GM12865 (cell line): ENCODE measurements at places on chromosomes 11 and 22.

GRCh38 chr22:37640591-37641560 lies 1.4 kb downstream of the SH3BP1 start:
- no peak for DNase-seq

GRCh38 chr22:42376711-42377554 lies 55.3 kb downstream of the NFAM1 start:
- DNase-seq, result peak; percentile 13

DNA sequence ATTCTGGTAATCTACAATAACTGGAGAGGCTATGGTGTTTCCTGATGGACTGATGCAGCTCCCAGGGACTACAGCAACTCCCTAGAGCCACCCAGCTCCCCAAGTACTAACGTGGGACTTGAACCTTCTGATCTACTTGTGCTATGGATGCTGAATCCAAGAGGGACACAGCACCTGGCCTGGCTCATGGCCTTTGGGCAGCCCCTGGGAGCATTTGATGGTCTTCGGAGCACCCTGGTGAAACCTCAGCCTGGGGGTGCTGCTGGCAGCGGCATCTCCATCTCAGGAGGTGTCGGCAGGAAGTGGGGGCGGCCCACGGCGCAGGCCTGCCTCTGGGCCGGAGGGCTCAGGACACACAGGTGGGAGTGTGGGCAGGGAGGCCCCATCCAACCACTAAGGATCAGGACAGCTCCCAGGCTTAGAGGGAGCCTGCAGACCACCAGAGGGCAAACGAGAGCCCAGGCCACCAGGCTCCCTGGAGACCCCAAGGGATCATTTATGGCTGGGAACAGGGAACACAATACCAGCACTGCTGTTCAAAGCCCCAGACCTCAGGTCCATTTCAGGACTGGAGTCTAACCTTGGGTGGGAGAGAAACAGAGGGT lies 8.7 kb downstream of the EHD1 start:
- peak; percentile 44 for DNase-seq

DNA sequence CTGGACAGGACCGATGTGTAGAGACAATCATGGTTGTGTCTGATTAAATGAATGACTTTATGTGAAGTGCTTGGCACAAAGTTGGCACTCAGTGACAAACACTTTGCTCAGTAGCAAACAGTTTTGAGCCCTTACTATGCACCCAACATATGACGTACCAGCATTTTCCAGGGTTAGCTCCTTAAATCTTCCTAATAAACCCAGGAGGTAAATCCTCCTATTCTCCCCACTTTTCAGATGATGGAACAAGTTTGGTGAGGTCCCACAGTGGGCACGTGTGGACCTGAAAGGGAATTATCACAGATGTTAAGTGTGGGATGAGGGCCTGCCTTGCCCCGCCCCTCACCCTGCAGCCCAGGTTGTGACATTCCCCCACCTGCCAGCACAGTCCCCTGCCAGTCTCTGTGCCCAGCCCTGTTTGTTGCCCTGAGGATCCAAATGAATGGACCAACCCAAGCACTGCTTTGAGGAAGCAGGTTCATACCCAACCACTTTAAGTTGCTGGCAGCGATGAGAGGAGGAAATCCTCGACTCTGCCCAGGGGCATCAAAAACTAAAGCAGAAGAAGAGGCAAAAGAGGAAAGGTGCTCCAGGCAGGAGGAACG lies 6.6 kb upstream of the CARD10 start:
- no peak for DNase-seq

DNA sequence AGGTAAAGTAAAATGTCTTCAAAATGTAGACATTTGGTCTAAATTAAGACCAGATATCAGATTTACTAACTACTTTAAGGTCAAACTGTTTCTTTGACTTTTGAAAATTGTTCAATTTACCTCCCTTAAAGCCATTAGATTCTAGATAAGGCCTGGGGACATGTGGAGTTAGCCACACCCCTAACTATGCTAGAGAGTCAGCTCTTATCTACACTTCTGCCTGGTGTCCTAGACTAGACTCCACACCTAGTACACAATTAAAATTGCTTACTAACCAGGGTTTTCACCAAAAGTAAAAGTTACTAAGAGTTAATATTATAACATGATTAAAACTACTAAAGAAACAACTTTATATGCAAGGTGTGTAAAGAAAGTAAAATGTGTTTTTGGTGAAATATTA lies 43.6 kb upstream of the DBX1 start:
- DNase-seq, result no peak

DNA sequence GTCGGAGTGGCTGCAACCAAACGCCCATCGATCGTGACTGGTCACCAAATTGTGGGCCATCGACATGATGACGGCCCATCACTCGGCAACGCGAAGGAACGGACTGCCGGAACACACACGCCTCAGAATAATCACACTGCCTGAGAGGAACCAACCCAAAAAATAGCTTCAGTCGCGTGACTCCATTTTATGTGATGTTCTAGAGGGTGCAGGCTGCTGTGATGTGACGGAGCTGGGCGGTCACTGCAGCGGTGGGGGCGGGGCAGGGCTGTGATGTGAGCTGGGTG lies 174.6 kb downstream of the CTTN start:
- DNase-seq, result no peak

DNA sequence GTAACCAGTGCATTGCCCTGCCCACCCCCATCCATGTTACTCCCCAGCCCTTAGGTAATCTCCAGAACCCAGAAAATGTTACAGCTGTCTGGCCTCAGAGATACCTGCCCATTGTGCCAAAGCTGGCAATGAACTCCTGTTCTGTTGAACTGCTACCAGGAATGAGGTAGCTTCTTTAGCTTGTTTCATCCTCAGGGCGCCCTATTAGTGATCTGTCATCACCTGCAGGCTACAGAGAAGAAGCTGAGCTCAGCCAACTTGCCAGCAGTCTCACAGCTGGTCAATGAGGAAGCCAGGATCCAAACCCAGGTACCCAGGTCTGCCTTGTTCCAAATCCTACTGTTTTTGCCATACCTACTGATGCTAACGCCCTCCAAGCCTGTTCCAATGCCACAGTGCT lies 88.7 kb downstream of the GALNT18 start:
- DNase-seq, result no peak

DNA sequence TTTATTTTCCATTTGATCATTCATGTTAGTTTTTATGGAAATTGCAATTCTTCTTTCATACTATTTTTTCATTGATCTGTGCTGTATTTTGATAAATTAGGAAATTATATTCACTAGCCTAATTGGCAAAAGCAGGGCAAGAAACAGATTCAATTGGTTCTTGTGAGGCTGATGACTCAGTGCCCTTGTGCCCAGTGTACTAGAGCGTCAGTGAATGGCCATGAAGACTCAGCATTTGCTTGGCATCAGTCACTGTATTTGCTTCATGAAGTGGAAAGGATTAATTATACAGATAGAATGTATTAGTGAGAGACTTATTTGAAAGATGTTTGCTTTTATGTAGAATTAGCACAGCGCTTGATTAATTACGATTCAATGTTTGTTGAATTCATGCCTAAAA lies 31.8 kb downstream of the MRGPRX1 start:
- no peak for DNase-seq

- peak; percentile 95 for DNase-seq
These were observed 6.4 kb downstream of the FADS2 start for GRCh38 chr11:61834278-61835048.

- no peak for DNase-seq
These were observed 797 bp downstream of the STARD10 start for GRCh38 chr11:72793076-72793424.

GRCh38 chr11:47272706-47273105 lies 2.8 kb downstream of the MADD start:
- DNase-seq, result peak; percentile 14

DNA sequence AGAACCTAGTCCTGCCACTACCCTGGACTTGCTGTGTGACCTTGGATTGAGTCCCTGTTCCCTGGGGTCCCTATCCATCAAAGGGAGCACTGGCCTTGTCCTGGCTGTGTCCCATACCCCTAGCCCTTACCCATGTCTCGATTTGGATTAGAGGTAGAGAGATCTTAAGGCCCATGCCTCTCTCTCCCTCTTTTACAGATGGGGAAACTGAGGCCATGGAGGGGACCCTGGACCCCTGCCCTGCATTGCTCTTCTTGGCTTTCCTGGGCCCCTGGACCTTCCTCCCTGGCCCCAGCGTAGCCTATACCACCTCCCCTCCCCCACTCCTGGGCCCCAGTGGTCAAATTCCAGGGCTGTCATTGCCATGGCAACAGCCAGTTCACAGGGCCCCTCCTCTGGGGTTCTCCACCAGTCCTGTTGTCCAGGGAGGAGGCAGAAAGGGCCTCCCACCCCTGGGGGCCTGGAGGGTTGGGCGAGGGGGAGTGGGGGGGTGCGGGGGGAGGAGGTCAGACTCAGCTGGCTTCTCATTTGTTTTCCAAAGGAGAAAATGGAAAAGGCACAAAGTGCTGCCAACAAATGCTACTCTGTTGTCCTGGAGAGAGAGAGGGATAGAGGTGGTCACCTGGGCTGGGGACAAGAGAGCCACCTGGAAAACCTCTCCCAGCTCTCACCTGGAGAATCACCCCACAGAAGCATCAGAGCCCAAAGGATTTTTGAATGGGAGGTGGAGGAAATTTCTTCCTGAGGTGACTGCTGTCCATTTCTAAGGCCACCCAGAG lies 23.3 kb downstream of the ARHGEF17 start:
- no peak for DNase-seq

DNA sequence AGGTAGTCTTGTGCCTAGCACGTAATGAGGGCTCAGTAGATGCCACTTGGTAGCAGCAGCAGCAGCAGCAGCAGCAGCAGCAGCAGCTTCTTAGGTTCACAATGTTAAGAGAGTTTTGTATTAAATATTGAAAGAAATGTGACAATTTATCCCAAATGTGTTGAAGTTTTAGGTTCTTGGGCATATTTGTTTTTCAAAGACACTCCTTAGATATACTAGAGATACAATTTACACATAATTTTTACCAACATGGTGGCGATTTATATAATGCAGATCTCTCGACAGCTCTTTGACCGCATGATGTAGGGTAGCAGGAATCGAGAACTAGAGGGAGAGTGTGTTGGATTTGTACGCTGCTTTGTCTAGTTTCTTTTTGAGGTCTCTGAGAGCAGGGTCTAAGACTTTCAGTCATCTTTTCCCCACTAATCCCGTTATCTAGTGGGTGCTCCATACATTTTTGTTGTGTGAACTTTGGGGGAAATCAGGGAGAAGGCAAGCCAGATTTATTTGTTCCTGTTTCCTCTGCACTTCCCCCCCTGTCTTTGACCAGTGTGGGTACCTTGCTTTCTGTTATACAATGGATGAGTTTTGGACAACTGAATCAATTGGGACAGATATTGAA lies 1.4 kb downstream of the FDX1 start:
- DNase-seq, result peak; percentile 38

GRCh38 chr22:38455530-38456271 lies 702 bp upstream of the KCNJ4 start:
- peak; percentile 41 for DNase-seq

- no peak for DNase-seq
These were observed 27.3 kb upstream of the ASPHD2 start for GRCh38 chr22:26401726-26402125.

DNA sequence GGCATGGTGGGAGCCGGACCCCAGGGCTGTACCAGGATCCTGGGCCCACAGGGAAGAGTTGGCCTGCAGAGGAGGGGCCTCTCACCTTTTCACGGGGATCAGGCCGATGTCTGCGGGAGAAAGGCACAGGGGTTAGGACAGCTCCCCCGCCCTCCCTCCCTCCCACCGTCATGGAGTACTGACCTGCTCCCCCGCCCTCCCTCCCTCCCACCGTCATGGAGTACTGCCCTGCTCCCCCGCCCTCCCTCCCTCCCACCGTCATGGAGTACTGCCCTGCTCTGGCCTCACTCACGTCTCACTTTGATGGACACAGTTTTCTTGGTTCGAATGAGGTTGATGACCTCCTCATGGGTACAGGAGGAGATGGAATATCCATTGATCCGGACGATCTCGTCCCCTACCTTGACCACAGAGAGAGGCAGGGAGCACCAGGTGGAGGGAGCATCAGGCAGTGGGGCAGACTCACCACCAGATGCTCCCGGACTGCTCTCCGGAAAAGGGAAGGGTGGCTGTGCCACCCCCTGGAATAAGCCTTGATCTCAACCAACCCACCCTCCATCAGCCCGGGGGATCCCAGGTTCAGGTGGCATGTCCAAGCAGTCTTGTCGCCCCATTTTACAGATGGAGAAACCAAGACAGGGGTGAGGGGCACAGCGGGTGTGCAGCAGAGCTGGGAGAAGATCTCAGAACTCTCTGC lies 17.1 kb downstream of the USH1C start:
- DNase-seq, result no peak

DNA sequence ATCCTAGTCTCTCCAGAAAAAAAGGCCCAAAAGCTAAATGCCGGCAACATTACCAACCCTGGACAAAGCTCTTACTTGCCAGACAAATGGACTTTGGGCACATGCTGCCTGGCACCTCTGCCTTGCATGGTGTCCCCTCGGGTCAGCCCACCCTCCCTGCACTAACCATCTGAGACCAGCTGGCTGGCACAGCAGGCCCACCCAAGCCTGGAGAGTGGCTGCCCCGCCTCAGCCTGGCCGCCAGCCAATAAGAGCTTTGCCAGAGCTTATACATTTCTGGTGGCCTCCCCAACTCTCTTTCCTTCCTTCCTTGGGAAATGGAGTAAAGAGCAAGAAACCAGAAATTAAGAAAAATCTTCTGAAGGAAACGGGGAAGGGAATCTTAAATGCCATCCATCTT lies 24.5 kb downstream of the MCHR1 start:
- DNase-seq, result no peak

GRCh38 chr11:131418189-131418588 lies 47.8 kb downstream of the NTM start:
- DNase-seq, result no peak

DNA sequence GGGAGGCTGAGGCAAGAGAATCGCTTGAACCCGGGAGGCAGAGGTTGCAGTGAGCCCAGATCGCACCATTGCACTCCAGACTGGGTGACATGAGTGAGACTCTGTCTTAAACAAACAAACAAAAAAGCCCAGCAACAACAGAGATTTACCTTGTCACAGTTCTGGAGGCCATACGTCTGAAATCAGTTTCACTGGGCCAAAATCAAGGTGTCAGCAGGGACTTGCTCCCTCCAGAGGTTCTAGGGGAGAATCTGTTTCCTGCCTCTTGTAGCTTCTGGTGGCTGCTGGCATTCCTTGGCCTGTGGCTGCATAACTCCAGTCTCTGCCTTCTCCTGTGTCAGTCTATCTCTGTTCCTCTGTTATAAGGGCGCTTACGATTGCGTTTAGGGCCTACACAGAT lies 1.5 kb downstream of the DDX10 start:
- DNase-seq, result peak; percentile 30

GRCh38 chr11:120329556-120329955 lies 4.5 kb downstream of the TLCD5 start:
- DNase-seq, result no peak

DNA sequence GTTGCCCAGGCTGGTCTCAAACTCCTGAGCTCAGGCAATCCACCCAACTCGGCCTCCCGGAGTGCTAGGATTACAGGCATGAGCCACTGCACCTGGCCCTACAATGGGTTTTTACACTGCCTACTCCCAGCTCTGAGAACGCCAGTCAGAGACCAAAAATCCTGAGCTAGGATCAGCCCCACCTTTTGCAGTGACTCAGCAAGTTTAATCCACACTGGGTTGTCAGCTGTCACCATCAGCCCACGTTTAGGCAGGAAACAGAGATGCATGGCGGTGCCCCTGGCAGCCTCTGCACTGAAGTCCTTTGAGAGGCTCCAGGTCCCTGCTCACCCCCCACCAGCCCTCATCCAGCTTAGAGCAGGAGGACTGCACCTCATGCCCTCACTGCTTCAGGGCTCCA lies 117.6 kb downstream of the ARHGAP8 start:
- DNase-seq, result no peak

- no peak for DNase-seq
These were observed 648.7 kb upstream of the CCDC179 start for GRCh38 chr11:23509023-23509422.
